Heart left ventricle (tissue), 16 donors: ENCODE measurements at places on chromosomes 4 and X.
A peak's percentile ranks its signal among the peaks of the same experiment; 100 is the strongest.

- DNase-seq: no peak
These were observed 533.1 kb upstream of the TENM3 start for GRCh38 chr4:181710143-181710542.

DNA sequence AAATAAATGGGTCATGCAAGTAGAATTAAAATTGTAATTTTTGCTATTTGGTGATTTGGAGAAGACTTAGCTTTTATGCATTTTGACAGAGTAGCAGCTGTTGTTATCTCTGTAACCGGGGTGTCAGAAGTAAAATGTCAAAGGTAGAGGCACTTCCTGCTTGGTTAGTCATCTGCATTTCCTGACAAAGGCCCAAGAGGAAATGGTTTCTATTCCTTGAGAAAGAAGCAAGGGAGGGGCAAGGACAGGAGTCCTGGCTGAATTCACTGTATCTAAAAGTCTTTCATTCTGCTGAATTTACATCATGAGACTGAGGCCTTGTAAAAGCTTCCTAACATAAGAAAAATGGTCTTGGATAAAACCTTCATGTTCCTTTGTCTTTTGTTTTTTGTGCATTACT, 550.9 kb upstream of the BOD1L1 start:
- DNase-seq: no peak

GRCh38 chr4:187547316-187547715, 448.3 kb upstream of the ZFP42 start:
- DNase-seq: no peak

- peak; percentile 73 for DNase-seq
These were observed 56.2 kb downstream of the SMIM20 start for GRCh38 chr4:25970226-25970675.

GRCh38 chr4:153126137-153126536, 78.1 kb upstream of the TRIM2 start:
- no peak for DNase-seq
